Activated T-helper 1 cell treated with anti-CD3 and anti-CD28 coated beads, Interleukin-2, amount 50 U/mL, for 16 hours (primary cell): ENCODE measurements at places on chromosomes 12 and 14.

DNA sequence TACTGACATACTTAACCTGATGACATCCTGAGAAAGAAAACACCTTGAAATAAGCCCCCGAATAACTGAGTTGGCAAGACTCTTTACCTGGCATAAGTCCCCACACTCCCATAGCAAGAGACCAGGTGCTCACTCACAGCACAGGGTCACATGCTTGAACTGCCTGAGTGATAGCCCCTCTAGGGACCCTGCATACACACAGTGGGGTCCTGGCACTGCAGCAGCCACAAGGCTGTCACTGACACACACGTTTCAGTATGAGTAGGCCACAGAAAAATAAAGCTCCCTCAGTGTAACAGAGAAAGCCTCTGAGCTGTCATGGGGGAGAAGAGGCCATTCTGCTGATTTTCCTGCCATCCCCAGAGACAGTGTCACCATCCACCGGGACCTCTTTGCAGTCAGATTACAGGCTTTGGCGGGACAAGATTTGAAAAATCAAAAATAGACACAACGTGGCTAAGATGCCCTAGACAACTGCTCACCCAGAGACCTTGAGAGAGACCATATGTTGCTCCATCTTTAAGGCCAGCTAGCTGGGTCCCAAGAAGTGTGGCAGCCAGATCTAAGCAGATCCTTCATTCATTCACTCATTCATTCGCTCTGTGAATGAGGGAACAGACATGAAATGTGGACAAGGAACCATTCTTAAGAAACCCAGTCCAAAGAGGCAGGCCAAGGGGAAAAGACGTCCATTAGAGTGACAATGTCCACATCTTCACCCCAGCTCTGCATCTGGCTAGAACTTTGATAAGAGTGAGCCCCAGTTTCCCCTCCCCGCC, 1.6 kb downstream of the SCARB1 start:
- no peak for DNase-seq

- DNase-seq = no peak
Observed at GRCh38 chr14:102046337-102047278, 40.2 kb downstream of the HSP90AA1 start.

- DNase-seq = no peak
Observed at GRCh38 chr14:105710119-105711043, 184.0 kb downstream of the TMEM121 start.

DNA sequence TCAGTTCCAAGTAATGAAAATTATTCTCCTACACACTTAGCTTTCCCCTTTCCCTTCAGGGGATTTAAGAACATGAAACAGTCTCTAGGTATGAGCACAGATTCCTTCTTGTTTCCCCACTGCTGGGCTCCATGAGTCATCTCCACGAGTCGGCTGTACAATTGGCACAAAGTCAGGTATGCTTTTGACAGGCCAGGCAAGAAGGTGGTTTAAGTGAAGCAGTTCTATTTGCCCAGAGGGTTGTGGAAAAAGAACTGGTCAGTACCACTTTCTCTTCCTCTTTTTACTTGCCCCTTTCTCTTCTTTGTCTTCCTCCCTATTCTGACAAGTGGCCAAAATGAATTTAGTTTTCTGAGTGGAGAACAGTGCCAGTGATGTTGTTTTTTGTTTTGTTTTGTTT, 16.3 kb downstream of the DYNC1H1 start:
- DNase-seq = no peak

DNA sequence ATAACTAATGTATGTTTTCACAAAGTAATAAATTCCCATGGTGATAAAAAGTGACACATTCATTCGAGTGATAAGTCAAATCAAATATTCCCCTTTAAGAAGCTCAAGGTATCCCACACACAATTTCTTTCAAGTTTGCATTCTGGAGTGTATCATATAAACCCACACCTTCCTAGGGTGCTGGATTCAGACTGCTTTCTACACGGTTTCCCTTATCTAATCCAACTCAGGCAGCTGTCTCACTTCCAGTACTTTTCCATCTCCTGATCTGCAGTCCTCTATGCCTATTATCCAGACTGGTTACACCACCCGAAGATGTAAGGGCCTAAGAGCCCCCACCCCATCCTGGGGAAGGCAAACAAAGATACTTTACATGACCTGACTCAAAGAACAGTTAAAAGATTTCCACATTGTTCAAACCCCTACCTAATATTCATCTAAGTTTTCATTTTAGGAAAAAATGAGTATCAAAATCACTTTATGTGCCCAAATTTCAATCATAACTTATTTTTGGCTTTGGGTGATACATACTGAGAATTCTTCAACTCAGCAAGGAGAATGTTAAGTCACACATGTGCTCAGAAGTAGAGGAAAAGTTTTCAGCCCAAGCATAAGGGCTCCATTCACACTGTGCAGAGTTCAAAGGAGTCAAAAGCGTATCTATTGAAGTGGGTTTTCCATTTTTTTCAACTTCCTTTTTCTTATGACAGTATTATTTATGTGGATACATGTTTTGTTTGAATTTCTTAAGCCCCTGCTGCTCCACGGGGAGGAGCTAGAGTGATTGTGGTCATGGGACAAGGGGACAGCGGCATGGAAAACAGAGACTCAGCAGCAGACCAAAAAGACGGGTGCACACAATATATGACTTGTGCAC, 41.8 kb downstream of the CORO1C start:
- no peak for DNase-seq

- no peak for DNase-seq
Observed at GRCh38 chr12:102824218-102824835, 92.7 kb downstream of the PAH start.

GRCh38 chr12:55501601-55502000, 9.4 kb downstream of the OR6C68 start:
- DNase-seq = no peak

- DNase-seq = no peak
Observed at GRCh38 chr14:90755661-90756304, 60.4 kb downstream of the TTC7B start.

- no peak for DNase-seq
Observed at GRCh38 chr14:68630611-68631393, 162.1 kb downstream of the ZFP36L1 start.

DNA sequence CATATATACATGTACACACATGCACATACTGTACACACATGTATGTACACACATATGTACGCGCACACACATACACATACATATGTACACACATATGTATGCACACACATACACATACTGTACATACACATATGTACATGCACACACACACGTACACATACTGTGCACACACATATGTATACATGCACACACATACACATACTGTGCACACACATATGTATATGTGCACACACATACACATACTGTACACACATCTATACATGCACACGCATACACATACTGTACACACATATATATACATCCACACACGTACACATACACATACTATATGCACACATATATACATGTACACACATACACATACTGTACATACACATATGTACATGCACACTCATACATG, 119.4 kb downstream of the ZFP36L1 start:
- DNase-seq = no peak

GRCh38 chr12:63989301-63989845, 144.9 kb downstream of the SRGAP1 start:
- no peak for DNase-seq
